ENCODE measurements at places on chromosomes 7 and 10. TPM values are rescaled to one million over a fixed set of nuclear protein-coding genes. Genes with fewer than 3 reads are reported as not detected.

DNA sequence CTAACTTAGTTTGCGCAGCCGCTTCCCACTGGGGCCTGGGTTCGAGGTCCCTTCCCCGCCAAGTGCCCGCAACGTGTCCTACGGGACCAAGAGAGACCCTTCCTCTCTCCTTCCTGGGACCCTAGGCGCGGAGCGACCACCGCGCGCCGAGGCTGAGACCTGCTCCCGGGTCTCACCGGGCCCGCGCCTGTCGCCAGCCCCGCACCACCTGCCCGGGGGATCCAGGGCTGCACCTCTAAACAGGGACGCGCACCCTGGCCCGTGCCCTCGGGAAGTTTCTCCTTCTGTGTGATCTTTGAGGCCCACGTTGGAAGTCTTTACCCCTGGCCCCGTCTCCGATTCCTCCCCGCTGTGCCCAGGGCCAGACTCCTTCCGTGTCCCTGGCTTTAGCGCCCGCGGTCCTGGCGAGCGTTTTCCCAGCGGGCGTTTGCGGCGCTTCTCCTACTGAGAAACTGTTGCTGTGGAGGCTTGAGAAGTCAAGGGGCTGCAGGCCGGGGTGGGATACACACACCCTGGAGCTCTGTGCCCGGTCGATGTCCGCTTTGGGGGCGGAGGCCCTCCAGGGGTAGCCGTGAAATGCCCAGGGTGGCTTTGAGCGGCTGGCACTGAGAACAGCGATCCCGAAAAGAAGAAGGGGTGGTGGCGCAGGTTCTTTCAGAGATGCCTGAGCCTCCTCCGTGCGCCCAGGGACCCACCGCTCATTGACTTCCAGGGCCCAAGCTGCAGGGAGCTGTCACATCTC, 575 bp downstream of the PLPP4 start:
- no peak for DNase-seq

Gene NUP42
- total RNA-seq: 39.7 TPM

GRCh38 chr7:125299003-125299765, 369.6 kb upstream of the POT1 start:
- no peak for DNase-seq

- DNase-seq: no peak
Observed at GRCh38 chr10:72730479-72730878, 38.5 kb downstream of the MCU start.

Gene SORBS1
- total RNA-seq: 0.24 TPM

DNA sequence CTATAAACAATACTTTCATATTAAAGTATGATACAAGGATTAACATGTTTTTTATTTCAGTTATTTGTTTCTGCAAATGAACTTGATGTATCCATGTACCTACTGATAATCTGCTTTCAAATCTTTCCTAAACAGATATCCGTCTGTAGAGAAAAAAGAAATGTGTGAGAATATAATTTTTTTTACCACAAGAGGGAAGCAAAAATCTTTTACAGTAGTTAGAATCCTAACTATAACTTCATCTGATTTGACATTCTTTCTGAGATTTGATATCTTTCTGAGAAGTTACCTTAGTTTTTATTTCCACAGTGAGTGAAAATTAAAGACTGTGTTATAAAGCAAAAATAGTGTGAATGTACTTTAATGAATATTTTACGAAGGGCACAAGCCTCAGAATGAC, 203.9 kb upstream of the PCLO start:
- no peak for DNase-seq

Gene TMEM229A
- total RNA-seq: not detected

- no peak for DNase-seq
Observed at GRCh38 chr7:32042900-32043299, 27.3 kb downstream of the PDE1C start.

- no peak for DNase-seq
Observed at GRCh38 chr7:70684173-70684572, 447.8 kb upstream of the GALNT17 start.

DNA sequence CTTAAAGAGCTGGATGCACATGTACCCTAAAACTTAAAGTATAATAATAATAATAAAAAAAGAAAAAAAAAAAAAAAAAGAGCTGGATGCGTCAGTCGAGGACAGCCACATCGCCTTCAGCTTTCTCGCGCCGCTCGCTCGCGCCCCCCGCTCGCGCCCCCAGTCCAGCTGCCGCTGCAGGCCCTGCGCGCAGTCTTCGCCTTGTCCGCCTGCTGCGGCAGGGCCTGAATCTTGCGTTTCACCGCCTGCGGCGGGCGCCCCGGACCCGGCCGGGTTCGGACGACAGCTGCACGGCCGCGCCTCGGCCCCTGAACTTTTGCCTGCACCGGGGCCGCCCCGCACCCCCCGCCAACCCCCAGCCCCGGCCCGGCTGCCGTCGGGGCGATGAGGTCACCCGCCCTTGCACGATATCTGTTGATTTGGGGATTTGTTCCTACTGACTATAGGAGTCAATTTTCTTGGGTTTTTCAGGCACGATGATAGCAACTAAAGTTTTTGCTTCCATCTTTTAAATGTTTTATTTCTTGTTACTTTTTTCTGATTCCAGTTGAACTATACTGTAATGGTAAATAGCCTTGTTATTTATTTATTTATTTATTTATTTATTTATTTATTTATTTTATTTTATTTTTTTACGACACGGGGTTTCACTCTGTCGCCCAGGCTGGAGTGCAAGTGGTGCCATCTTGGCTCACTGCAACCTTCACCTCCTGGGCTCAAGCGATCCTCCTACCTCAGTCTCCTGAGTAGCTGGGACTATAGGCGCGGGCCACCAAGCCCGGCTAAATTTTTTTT, 33.5 kb upstream of the CPN1 start:
- DNase-seq: no peak

Gene DPP6
- total RNA-seq: not detected

Gene SKIDA1
- 0.10 TPM for total RNA-seq

GRCh38 chr7:37645282-37646050, 38.1 kb upstream of the GPR141 start:
- no peak for DNase-seq

DNA sequence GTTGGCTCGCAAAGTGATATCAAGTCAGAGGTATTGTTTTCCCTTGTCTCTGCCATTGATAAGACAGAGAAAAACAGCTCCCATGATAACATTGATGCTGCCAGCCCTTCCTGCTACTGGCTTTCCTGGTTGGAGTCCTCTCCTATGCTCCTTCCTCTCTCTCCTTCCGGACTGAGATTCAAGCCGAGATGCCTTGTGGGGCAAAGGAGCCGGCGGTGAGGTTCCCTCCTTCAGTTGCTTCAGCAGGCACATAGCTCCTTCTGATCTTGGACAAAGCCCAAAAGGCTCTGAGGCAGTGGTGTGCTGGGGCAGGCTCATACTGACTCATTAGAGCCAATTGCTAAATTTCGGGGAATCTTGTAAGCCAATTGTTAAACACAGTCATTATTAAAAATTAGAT, 8.8 kb upstream of the ZCCHC24 start:
- DNase-seq: no peak

Gene SPDYE1
- total RNA-seq: not detected

- DNase-seq: no peak
Observed at GRCh38 chr10:113169853-113170460, 219.9 kb downstream of the TCF7L2 start.

- no peak for DNase-seq
Observed at GRCh38 chr7:46089281-46089680, 168.2 kb upstream of the IGFBP3 start.

Gene CDC14C
- not detected for total RNA-seq

- DNase-seq: no peak
Observed at GRCh38 chr10:70974351-70974901, 86.1 kb upstream of the PCBD1 start.

Gene EIF5AL1
- 0.53 TPM for total RNA-seq
